ENCODE measurements at places on chromosomes 5 and 9.
A peak's percentile ranks its signal among the peaks of the same experiment; 100 is the strongest.

DNA sequence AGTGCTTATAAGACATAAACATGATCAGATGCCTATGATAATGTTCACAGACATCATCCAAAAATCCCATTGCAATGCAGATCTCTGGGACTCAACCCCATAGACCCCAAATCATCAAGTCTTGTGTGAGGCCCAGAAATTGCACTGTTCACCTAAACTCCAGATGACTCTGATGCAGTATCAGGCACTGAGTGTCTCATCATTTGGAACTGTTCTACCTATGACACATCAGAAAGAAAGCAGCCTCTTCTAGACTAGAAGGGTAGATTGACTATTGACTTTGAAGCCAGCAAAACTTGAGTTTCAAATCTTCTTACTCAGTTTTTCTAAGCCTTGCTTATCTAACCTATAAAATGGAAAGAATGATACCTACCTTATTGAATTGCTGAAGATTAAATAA is 58.7 kb upstream of the PAPPA start:
- DNase-seq, result peak; percentile 38

DNA sequence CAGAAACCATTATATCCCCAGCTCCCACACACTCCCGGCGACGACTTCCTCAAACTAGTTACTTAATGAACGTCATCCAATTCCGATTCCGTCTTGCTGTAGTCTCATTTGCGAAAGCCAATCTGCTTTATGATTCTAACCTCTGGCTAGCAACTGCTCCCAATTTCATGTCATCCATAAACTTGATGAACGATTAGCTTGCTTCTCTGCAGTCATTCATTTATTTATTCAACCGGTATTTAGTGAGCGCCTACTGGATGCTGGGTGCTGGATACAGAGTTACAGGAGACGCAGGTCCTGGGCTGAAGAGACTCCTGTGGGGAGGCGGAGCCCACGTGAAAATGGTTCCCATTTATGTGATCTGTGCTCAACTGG is 46.2 kb downstream of the TSPAN17 start:
- no peak for DNase-seq

DNA sequence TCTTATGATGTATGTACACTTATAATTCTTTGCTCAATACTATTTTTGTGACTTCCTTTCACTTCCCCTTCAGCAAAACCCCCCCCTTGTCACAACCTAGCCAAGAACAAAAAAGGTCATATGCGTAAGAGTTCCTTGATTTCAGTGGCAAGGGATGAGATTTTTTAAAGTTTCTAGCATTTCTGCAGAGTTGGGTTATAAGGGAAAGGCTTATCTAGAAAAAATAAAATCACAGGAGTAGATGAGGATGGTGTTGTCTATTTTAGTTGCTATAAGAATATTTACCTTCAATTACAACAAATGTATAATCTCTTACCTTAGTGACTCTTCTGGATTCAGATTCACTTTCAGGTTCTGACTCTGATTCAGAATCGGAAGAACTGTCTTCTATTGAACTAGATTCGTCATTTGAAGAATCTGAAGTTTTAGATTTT is 184.6 kb downstream of the AP3B1 start:
- no peak for DNase-seq

DNA sequence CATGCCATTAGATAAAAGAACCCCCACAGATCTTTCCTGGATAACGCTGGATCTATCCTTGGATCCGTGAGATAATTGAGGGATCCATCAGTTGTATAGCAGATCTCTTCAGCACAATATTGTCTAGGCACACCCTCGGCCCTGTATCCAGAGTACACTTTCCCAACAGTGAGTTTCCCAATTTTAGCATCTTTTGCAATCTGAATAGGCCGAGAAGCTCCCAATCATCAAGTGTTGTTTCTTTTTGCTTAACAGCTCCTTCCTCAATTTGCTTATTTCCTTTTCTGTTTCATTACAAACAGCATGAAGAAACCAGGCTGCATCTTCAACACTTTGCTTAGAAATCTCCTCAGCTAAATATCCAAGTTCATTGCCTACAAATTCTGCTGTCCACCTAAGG is 4.4 kb upstream of the SPTLC1 start:
- no peak for DNase-seq

DNA sequence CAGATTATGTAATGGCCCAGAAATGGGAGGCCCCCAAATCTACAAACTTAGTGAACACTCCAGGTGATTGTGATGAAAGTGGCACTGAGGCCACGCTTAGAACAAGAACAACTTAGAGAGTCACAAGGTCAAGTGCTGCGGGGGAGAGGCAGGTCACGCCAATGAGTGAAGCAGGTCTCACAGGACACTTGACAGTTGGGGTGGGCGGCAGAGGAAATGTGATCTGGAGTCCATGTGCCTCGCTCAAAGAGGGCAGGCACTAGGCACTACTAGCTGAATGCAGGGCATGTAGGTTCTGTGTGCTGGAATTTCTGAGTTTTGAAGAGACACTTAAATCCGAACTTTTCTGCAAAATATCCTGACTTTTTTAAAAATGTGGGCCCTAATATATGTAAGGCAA is 193.2 kb upstream of the RORB start:
- no peak for DNase-seq

DNA sequence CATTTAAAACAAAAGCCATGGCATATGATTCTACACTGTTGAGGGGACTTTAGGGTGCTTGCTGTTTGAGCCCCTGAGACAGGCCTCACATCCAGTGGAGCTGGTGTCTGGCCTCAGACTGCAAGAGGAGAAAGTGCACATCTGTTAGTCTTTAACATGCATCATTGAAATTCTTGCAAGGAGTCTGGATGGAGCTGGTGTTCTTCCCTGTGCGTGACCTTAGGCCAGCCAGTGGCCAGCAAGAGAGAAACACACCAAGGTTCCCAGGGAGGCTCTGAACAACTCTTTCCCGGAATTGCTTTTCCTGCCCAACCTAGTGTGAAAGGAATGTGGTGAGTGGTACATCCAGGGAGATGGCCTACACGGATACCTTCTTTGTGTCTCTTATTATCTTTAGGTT is 282.8 kb upstream of the TNC start:
- DNase-seq, result peak; percentile 84
